ENCODE measurements at places on chromosomes 4 and X. TPM values are rescaled to one million over a fixed set of nuclear protein-coding genes. Genes with fewer than 3 reads are reported as not detected.

Gene HPGDS
- 5.4 TPM for polyA plus RNA-seq

GRCh38 chrX:114127411-114128025 is 456.4 kb upstream of the HTR2C start:
- no peak for DNase-seq

- DNase-seq: no peak
Observed at GRCh38 chr4:113384600-113384999, 335.1 kb downstream of the ANK2 start.

Gene FOXP3
- polyA plus RNA-seq: 0.82 TPM

DNA sequence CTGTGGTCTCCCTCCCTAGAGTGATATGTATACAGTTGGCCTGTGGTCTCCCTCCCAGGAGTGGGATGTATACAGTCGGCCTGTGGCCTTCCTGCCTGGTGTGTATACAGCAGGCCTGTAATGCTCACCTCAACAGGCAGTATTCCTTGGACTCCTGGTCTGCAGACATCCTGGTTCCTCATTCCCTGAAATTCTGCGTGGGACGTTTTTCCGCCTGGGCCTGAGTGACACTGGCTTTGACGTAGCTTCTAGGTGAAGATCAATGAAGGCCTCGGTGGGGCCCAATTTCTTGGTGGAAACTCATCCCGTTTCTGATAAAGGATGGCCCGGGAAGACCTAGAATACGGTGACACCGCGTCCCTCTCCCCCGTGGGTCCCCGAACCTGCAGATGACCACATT is 98.7 kb upstream of the PPP2R3B start:
- DNase-seq: no peak

DNA sequence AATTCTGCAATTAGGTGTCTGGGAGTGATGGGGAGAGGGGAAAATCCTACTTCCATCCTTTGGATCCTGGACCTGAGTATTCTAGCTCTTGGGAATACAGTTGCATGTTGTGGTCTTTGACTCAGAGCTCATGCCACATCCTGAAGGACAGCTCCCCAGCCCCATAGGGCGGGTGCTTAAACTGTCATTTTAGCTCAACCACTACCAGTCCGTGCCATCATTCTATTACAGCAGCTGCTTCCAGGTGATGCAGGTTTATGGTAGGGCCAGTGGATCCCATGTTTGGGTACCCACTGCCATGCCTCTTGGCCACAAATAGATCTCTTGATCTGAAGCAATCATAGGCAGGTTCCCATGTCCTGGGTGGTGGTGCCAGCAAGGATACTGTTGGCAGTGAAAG is 34.7 kb downstream of the CCKAR start:
- DNase-seq: no peak

DNA sequence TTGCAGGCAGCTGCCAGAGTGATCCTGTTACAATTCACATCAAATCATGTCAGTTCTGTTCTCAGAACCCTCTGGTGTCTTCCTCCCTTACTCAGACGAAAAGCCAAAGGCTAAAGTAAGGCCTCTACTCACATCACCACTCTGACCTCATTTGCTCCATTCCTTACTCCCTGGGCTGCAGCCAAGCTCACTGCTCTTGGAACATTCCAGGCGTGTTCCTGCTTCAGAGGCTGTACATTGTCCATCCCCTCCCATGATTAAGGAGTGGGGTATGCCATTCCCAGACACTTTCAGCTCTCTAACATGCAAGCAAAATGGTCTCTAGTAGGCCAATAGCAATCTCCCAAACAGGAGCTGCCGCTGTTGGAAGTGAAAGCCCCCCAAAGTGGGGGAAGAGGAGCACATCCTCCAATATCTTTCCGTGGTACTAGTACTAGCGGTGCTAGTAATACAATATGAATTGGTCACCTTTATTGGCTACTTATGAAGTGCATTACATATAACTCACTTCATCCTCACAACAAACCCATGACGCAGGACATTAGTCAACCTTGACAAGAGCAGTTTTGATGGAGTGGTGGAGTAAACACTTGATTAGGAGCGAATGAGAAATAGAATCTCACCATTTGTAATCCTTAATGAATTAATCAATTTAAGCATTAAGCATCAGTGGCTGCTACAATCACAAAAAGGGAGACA is 15.0 kb downstream of the GAB3 start:
- DNase-seq: no peak

GRCh38 chr4:180539284-180539683 is 1703.9 kb upstream of the TENM3 start:
- no peak for DNase-seq

- no peak for DNase-seq
Observed at GRCh38 chrX:123425471-123425870, 241.4 kb downstream of the GRIA3 start.

Gene TCEAL9
- 277 TPM for polyA plus RNA-seq

- no peak for DNase-seq
Observed at GRCh38 chr4:186772936-186773487, 49.4 kb upstream of the FAT1 start.

GRCh38 chrX:115408771-115409400 is 119.4 kb downstream of the LUZP4 start:
- no peak for DNase-seq

Gene KLF8
- polyA plus RNA-seq: 6.5 TPM

Gene SSX3
- polyA plus RNA-seq: not detected

DNA sequence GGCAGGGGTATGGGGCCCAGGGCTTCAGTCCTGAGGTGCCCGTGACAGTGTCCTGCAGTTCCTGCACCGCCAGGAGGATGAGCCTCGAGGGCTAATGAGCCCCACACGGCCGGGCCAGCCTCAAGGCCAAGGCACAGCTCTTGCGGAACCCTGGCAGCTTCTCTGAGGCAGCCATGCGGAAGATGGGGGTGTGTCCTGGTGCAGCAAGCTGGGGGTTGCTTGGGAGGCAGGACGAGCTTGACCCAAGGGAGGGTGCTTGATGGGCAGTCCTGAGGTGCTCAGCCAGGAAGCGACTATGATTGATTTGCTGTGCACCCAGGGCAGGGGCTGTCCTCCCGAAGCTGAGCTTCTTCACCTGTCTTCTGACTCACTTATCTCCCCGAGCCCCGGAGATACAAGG is 9.1 kb upstream of the FGFR3 start:
- DNase-seq: no peak

- DNase-seq: no peak
Observed at GRCh38 chr4:180665994-180666824, 1577.0 kb upstream of the TENM3 start.

Gene GPC4
- 24.2 TPM for polyA plus RNA-seq

Gene SMIM10
- polyA plus RNA-seq: 11.6 TPM

- no peak for DNase-seq
Observed at GRCh38 chrX:10152086-10152485, 4.7 kb upstream of the CLCN4 start.

Gene PRKG2
- polyA plus RNA-seq: 2.6 TPM

Gene MAGEC1
- polyA plus RNA-seq: not detected

Gene RASL11B
- polyA plus RNA-seq: 38.9 TPM

GRCh38 chrX:39445336-39445735 is 644.1 kb downstream of the MID1IP1 start:
- no peak for DNase-seq

DNA sequence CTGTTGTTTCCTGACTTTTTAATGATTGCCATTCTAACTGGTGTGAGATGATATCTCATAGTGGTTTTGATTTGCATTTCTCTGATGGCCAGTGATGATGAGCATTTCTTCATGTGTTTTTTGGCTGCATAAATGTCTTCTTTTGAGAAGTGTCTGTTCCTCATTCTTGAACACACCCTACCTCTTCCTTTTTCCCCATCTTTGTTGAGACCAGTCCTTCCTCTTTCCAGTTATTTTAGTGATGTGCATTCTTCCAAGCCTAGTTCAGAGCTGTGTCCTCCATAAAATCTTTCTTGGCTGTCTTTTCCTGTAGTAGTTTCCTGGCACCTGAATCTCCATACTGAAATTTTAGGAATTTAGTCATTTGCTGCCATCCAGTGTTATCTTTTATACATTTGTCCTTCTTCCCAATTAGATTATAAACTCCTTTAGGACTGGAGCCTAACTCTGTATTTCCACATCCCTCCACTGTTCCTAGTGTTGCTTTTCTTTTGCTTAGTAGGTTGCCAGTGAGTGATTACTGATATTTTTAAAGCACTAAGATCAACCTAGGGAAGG is 11.4 kb downstream of the FHIP1A start:
- DNase-seq: no peak

Gene DMRTC1
- 0.70 TPM for polyA plus RNA-seq

DNA sequence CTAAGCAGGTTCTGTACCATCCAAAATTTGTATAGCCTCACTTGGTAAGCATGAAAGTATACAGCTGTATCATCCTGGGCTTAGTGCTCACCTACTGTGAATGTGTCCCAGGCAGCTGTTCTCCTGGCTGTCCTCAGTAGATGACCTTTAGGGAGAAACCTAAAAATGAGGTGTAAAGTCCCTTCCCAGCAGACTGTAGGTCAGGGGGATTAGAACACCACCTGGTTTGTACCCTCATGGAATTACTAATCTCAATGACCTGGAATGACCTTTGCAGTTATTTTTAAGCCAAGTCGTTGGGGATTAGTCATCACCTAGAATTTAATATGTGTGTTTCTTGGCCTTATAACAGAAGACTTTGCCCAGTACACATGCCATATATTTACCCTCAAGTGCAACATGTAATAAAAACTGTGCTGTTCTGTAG is 39.1 kb upstream of the MBTPS2 start:
- DNase-seq: no peak

- no peak for DNase-seq
Observed at GRCh38 chr4:23942471-23942870, 52.6 kb upstream of the PPARGC1A start.

GRCh38 chrX:45479196-45479834 is 278.6 kb upstream of the DIPK2B start:
- DNase-seq: no peak

DNA sequence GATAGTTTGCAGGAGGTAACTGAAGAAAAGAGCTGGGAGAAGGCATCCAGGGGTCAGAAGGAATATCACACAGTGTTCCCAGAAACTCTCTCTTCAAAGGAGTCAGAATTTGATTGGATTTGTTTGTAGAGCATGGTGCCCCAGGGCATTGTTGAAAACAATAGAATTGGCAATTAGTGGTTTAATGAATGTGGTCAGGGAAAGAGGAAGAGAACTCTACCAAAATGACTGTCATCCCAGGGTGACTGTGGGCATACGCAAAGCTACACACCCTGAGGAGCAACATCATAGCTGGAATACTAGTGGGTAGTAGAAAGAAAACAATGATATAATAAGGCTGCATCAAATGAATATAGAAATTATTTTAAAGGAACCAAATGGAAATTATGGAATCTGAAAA is 21.5 kb downstream of the TNIP2 start:
- DNase-seq: no peak

Gene EPGN
- polyA plus RNA-seq: 2.0 TPM

Gene FGF2
- polyA plus RNA-seq: 10.9 TPM

Gene SPIN2A
- polyA plus RNA-seq: 9.3 TPM

DNA sequence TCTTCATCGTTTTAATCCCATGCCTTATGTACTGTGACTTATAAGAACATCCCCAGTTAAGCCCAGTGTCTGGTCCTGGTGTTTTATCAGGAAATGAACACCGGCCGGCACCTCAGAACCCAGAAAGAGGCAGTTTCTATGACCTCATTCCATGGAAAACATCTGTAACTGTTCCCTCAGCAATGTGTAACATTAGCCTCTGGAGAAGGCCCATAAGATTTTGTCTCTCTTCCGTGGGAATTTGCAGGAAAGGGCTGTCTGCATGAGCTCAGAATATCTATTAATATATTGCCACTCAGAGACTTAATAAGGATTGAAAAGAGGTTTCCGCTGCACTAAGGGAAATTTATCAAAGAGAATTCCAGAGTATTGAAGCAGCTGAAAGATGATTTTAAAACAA is 3.1 kb upstream of the TCEANC start:
- DNase-seq: no peak

DNA sequence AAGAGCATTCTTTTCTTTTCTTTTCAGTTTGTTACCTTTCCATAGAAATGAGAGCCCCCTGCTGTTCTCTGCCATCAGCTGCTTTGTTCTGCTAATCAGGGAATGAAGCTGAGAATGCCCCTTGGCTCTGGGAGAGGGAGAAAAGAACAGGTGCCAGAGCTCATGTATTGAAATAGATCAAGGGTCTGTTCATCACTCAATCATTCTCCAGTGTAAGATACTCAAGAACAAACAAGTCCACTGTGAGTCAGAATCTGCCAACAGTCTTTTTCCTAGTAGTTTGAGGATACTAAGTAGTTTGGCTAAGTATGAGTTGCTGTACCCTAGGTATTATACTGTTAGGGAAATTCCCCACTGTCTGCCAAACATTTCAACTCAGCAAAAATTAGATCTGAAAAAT is 144.3 kb downstream of the RTL3 start:
- DNase-seq: no peak

Gene AMBN
- 1.5 TPM for polyA plus RNA-seq

Gene FAT1
- 239 TPM for polyA plus RNA-seq

- DNase-seq: no peak
Observed at GRCh38 chr4:170015285-170015684, 10.9 kb downstream of the MFAP3L start.

Gene MED28
- polyA plus RNA-seq: 66.5 TPM

Gene CYP2U1
- polyA plus RNA-seq: 8.7 TPM

Gene AMTN
- polyA plus RNA-seq: not detected

GRCh38 chrX:15525664-15526416 is 25.2 kb downstream of the BMX start:
- no peak for DNase-seq

- DNase-seq: no peak
Observed at GRCh38 chrX:139113708-139114107, 402.2 kb upstream of the FGF13 start.

DNA sequence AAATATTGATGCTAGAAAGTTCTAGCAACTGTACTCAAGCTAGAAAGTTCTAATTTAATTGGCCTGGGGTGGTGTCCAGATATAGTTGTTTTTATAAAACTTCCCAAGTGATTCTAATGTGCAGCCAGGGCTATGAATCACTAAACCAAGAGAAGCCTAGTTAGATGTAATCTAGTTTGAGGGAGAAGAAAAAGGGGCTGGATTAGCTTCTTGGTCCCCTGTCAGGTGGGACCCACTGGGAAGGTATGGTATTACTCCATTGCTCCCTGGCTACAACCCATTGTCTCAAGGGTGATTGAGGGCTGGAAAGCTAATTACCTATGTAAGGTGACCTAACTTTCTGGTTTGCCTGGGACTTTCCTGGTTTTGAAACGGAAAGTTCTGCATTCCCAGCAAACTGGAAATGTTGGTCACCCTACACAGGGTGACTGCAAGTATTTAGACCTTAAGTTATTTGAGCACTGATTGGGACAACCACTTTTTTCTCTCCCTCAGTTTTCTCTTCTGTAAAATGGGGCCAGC is 23.9 kb upstream of the MSN start:
- no peak for DNase-seq

Gene CDKL2
- 0.68 TPM for polyA plus RNA-seq

GRCh38 chrX:12974796-12975669 is at the start of gene TMSB4X:
TMSB4X (plus strand) TSS chrX:12975110.
- DNase-seq: no peak

Gene RHOH
- 1.0 TPM for polyA plus RNA-seq

DNA sequence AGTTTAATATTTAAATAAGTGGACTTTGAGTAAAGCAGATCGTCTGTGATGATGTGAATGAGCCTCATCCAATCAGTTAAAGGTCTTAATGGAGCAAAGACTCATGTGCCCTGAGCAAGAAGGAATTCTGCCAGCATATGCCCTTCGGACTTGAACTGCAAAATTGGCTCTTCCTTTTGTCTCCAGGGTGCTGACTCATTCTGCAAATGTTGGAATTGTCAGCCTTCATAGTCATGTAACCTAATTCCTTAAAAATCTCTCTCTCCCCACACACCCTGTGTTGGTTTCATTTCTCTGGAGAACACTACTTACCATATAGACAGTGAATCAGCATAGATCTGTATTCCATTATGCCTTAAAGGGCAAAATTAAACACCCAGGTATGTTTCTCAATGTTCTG is 609.8 kb upstream of the GALNTL6 start:
- no peak for DNase-seq

All from left renal pelvis (tissue), 4 donors.